ENCODE measurements at places on chromosomes 7 and 10.

- DNase-seq, result no peak
Measured at GRCh38 chr10:33680036-33680435, 345.6 kb upstream of the NRP1 start.

- no peak for DNase-seq
Measured at GRCh38 chr10:67050415-67050814, 124.6 kb downstream of the LRRTM3 start.

DNA sequence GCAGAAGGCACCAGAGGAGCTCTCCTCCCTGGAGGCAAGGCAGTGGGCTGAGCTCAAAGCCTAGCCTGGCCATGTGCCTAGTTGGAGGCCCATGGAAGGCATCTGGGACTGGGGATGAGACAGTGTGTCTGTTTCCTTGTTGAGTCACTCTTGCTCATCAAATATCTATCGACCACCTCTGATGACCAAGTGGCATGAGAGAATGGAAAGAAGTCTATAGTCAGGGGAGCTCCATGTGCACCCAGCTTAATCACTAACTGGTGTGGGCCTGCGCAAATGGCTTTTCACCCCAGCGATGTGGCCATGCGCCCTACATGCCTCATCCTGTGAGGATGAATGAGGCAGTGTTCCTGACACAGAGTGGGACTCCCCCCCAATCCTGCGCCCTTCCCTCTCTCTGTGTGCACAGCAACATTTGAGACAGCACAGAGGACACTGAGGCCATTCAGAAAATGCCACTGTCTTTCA, 229.9 kb downstream of the RPS24 start:
- no peak for DNase-seq

DNA sequence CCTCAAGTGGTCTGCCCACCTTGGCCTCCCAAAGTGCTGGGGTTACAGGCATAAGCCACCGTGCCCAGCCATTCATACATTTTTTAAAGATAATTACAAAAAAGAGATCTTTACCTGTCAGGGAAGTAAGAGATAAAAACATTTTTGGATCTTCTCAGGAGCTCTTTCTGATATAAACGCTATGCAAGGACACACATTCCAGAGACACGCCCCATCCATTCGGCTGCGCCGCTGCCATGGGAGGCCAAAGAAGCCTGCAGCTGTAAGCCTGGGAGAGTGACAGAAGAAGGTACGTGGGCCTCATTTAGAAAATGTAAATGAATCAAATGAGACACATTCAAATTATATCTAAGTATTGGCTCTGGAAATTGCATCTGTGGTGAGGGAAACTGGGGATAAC, 85.3 kb downstream of the LYZL1 start:
- no peak for DNase-seq

- DNase-seq, result no peak
Measured at GRCh38 chr10:77614778-77615625, 22.6 kb downstream of the KCNMA1 start.

DNA sequence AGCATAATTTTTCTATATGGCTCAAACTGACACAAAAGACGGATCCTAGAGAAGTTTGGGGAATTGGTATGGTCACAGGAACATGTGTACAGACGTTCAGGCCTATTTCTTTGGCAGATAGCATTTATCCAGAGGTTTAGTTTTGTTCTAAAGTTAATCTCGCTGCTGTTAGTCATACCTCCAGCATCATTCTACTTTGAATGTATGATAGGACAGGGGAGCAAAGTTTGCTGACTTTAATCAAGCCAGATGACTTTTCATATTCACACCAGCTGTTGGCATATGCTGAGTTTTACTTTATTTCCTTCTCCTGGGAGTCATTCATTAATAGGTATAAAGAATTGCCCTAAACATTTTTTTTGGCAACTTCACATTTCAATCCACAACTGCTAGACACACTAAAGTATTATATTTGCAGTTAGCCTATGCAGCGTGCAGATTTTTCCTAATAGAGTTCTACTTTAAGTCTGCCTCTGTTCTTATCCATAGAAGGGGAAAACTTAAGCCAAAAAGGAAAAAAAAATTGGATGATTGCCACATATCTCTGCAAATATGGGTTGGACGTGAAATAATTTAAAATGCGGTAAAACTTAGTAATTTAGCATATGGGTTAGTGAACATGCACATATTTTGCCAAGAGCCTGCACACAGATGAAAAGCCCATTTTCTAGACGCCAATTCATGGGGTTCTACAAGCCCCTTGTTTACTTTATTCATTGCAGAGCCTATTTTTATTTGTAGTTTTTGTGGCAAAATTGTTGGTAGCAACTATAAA, 213.1 kb downstream of the C7orf25 start:
- DNase-seq, result no peak

- DNase-seq, result no peak
Measured at GRCh38 chr10:77919713-77920108, 6.8 kb downstream of the DLG5 start.

DNA sequence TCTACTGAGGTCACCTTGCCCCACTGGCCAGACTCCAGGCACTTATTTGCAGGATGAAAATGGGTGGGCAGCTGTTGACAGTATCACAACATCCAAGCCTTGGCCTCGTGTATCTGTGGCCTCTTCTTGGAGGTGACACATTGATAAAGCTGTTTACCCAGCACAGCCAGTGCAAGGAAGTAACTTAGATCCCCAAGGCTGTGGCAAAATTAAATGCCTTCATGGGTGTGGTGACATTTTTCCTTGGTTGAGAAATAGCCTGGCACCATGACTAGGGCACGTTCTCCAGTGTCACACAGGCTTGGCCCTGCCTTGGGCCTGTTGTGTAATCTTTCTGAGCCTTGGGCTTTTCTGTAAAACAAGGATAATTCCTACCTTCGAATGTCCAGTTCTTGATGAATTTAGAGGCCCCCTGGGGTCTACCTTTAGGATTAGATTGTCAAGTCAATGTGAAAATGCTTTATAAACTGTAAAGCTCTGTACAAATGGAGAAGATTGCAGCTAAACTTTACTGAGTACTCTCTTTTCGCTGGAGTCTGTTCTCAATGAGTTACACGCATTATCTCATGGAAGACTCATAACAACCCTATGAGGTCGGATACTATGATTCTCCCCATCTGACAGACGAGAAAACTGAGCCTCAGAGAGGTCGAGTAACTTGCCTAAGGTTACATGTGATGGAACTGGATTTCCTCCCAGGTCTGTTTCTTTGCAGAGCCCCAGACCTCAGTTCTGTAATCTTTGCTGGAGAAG, 46.7 kb upstream of the LOXL4 start:
- no peak for DNase-seq

DNA sequence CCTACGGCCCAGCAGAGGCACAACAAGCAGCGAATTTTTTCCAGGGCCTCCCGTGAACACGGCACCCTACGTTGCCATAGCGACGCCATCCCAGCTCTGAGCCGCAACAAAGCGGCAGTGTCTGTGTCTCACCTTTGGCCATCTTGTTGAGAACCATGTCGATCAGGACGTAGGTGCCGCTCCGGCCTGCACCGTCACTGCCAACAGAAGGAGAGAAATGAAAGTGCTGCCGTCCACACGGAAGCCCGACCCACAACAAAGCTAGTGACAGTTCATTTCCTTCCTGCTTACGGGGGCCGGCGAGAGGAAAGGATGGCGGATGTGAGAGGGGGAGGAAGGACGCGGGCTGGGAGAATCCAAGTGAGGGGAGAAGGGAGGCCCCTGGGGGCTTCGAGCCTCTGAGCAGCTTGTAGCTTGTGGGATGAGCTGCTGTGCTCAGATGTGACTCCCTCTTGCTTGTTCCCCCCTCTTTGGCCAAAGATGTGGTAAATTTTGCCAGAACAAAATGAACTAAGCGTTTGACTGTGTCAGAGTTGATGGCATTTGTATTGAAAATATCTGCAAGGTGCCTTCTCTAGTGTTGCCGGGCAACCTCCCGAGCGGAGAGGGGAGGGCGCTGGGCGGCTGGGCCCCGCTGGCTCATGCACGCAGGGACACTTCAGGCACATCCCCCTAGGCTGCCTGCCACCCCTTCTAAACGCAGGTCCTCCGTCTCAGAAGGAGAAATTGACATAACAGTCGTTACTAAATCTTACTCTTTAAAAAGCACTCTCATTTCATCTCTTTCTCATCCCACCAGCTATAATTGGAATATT, 232.2 kb downstream of the DNAJB6 start:
- peak; percentile 65 for DNase-seq

GRCh38 chr10:101403161-101403560, 49.2 kb downstream of the BTRC start:
- DNase-seq, result no peak

DNA sequence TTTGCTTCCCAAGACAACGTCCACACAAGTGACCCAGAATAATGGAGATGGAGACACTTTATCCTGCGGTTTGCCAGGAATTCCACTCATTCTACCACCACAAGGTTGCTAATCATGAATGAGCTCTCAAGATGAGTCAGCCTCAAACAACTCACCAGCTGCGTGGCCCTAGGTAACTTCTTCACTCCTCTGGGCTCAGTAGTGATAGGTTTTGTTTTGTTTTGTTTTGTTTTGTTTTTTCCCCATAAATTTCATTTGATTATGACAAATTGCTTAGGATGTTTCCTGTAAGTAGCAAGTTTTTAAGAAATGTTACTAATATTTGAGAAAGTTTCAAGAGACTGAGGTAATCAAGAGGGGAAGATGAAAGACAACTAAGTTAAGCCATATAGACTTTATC, 286.8 kb downstream of the PARD3 start:
- no peak for DNase-seq

DNA sequence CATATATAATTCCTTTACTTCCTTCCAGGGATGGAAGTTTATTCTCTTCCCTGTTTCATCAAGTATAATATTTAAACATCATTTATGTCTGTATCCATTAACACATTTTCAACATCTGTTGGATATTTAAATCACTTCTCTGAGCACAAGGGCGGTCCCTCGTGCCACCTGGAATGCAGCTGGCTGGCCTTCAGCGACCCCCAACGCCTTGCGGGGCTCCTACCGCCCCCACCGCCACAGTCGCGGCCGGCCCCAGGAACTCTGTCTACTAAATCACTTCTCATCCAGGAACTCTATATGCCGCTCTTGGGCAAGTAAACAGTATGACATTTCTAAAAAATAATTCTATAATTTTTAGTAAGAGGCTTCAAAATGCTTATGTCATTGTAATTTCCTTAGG, 221.1 kb upstream of the PTN start:
- no peak for DNase-seq

DNA sequence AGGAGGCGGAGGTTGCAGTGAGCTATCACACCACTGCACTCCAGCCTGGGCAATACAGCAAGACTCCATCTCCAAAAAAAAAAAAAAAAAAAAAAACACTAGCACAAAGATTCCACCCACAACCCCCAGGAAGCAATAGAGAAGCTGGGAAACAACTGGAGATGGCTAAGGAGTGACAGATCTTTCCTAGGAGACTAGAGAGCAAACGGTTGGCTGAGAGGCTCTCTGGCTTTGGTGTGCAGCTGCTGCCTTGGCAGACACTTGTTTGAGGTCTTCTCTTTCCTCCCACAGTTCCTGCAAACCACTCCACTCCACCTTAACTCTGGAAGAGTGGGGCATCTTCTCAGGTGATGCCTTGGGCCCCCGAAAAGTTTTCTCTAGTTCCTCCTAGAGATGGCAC, 78.5 kb upstream of the LANCL2 start:
- DNase-seq, result no peak

DNA sequence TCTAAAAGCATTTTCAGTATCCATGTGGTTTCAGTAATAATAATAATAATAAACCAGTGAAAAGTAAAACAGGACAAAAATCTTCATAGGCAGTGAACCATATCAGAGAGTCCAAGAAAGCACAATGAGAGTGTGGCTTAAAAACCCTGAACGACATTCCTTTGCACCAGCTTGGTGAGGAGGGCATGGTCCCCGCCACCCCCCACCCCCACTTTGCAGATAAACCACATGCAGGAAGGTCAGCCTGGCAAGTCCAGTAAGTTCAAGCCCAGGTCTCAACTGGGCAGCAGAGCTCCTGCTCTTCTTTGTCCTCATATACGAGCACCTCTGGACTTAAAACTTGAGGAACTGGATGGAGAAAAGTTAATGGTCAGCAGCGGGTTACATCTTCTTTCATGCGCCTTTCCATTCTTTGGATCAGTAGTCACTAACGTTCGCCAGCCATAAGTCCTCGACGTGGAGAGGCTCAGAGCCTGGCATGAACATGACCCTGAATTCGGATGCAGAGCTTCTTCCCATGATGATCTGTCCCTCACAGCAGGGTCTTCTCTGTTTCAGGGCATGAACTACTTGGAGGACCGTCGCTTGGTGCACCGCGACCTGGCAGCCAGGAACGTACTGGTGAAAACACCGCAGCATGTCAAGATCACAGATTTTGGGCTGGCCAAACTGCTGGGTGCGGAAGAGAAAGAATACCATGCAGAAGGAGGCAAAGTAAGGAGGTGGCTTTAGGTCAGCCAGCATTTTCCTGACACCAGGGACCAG, 172.5 kb downstream of the EGFR start:
- DNase-seq, result peak; percentile 6

DNA sequence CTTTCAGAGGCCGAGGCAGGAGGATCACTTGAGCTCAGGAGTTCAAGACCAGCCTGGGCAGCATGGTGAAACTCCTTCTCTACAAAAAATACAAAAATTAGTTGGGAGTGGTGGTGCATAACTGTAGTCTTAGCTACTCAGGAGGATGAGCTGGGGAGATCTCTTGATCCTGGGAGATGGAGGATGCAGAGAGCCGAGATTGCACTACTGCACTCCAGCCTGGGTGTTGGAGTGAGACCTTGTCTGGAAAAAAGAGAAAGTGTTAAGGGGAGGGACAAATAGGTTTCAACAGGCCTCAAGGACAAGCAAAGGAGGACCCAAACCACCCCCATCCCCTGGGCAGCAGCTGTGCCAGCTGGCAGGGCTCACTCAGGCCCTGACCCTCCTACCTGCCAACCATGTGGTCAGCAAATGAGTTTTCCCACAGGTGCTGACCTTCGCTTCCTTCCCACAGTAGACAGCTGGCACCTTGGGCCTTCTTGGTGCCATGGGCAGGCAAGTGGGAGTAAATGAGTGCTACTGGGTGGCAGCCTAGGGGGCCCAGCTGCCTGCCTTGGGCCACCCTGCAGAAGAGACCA, 5.5 kb upstream of the PNLIPRP2 start:
- DNase-seq, result no peak

- DNase-seq, result no peak
Measured at GRCh38 chr10:123645016-123645415, 21.1 kb upstream of the GPR26 start.

DNA sequence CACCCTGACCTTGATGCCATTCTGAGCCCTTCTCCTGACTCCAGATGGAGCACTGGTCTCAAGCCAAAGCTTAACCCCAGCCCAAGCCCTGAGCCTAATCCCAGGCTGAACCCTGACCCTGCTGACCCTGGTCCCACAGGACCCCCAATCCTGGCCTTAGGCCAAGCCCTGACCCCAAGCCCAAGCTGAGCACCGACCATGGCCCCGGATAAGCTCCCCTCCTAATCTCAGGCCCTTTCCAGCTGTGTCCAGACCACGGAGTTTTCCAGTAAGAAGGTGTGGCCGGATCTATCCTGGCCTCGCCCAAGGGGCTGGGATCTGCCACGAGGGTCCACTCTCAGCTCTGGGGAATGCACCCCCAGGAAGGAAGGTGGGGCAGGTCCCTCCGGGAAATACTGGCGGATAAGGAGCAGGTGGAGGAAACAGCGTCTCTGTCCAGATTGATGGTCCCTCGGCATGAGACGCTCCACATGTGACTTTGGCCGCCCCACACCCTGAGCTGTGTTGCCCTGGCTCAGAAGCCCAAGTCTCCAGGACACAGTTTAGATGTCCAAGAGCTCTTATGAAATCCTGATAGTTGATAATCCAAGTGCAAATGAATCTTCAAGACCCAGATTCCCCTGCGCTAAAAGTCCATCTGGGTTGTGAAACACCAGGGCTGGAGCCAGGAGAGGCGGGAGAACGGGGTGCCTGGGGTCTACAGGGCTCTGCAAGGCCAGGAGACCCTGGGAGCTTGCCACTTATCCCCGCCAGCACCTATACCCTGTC, 10.4 kb downstream of the ELN start:
- no peak for DNase-seq
